ENCODE measurements at places on chromosomes 6 and 20. TPM values are rescaled to one million over a fixed set of nuclear protein-coding genes. Genes with fewer than 3 reads are reported as not detected.
A peak's percentile ranks its signal among the peaks of the same experiment; 100 is the strongest.

DNA sequence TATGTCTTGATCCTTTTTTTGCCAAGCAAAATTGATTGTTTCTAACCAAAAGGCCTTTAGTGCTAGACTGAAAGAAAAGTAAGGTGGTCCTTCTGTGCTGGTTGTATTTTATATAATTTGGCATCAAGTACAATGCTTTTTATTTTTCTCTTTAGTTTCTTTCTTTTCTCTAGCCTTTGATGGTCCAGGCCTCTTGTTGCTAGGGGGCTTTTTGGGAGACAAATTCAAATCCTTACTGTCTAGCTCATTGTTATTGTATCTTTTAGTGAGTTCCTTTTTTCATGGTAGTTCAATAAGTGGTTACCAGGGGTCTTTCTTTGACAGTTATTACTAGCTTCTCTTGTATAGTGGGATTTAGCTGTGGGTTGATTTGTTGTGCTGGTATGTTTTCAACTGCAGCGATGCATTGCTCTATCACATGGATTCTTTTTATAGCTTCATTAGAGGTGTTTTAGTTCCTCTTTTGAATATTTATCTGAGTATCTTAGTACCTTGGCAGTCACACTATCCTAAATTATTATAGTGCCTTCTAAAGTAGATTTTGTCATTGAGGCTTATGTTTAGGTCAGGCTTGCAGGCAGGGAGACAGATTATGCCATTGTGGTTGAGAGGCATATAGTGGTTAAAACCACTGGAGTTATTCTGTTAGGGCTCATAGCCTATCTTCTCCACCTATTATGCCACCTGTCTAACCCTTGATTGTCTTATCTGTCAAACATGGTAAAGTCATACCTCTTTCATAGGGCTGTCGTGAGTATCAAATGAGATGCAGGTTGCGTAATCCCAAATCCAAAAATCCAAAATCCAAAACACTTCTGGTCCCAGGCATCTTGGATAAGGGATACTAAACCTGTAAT lies 49.5 kb downstream of the KCNS1 start:
- no peak for DNase-seq

Gene PM20D2
- total RNA-seq, result 27.6 TPM

- DNase-seq, result no peak
These were observed 2.5 kb upstream of the NPBWR2 start for GRCh38 chr20:64109831-64110391.

- no peak for DNase-seq
These were observed 194.3 kb upstream of the PROKR2 start for GRCh38 chr20:5511082-5511481.

GRCh38 chr6:134873500-134874388 lies 76.2 kb downstream of the ALDH8A1 start:
- no peak for DNase-seq

DNA sequence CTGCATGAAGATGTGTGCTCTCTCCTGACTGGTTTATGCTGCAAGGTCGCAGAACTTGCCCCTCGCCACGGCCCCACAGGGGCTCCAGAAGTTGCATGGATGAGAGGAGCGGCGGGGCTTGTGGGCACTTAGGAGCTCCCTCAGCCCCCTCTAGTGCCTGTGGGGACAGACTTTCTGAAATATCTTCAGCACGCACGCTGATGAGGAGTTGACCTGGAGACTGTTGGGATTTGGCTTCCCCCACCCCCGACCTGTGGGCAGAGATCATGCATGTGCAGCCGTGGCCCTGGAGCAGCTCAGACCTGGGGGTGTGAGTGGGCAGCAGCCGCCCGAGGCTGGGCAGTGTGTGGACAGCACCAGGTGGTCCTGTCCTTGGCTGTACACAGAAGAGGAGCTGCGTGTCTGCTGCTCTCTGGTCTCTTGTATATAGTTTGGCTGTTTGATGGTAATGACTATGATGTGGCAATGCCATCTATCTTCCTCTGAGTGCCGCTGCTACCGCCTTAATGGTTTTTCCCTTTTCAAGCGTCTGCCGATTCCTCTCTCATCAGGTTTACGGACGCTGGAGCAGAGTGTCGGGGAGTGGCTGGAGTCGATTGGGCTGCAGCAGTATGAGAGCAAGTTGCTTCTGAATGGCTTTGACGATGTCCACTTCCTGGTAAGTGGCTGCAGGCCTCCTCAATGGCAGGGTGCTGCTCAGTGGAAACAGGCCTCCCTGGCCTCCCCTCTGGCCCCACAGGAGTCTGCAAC lies 81.4 kb downstream of the TCP11 start:
- no peak for DNase-seq

- DNase-seq, result no peak
These were observed 18.7 kb downstream of the ASF1A start for GRCh38 chr6:118912646-118913045.

DNA sequence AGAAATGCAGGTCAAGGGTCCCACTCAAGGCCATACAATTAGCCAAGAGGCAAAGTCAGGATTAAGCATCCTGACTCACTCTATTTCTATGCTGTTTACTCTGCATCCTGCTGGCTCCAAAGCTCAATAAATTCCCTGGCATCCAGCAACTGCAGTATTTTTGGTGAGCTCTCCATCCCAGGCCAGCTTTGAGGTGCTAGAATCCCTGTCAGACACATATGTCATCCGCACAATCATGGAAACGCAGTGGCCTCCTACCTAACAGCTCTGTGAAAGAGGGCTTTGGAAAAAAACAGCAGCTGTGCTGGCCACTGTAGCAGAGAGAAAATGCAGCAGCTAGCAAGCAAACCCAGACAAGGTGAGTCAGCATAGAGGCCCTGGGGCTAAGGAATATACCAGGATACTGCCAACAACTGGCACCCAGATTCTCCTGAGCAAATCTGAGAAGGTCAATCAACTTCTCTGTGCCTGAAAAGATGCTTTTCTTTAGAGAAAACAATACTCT lies 58.4 kb downstream of the ANKEF1 start:
- no peak for DNase-seq

- DNase-seq, result no peak
These were observed 19.8 kb downstream of the XKR7 start for GRCh38 chr20:31987744-31988143.

DNA sequence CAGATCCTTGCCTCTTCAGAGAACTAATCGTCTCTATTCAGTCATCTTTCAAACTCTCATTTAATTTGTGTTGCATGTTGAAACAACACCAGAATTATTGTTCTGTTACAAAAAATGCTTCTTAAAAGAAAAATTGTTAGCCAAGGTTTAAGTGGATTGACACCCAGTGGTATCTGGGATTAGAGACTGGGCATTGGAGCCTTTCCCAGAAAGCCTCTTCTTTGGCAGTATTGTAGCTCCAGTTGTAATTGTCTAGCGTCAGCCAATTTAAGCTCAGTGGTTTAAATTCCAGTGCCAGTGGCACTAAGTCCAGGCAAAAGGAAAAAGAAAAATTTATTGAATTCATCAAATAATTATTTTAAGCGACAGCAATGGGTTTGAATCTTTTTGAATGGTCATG lies 801 bp downstream of the CCDC28A start:
- peak; percentile 32 for DNase-seq

- no peak for DNase-seq
These were observed 27.4 kb downstream of the KCNQ5 start for GRCh38 chr6:72649032-72649984.

GRCh38 chr6:11971154-11971553 lies 41.0 kb upstream of the HIVEP1 start:
- no peak for DNase-seq

DNA sequence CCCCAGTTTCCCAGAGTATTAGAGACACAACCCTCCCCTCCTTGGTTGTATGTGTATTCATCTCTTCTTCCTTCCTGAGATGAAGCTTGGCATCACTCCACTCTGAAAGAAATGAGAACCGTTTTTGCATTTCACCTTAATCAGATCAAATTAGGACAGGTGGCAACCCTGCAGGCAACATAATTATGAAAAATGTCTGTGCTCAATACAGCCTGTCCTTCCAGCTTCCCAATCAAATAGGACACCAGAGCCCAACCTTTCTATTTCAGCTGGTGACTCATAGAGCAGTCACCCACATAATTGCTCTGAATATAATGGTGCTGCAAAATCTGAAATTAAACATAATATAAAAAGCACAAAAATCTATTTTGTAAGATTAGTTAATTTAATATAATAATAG lies 310.2 kb upstream of the AGPAT4 start:
- DNase-seq, result no peak

Gene SULF2
- total RNA-seq, result 24.0 TPM

DNA sequence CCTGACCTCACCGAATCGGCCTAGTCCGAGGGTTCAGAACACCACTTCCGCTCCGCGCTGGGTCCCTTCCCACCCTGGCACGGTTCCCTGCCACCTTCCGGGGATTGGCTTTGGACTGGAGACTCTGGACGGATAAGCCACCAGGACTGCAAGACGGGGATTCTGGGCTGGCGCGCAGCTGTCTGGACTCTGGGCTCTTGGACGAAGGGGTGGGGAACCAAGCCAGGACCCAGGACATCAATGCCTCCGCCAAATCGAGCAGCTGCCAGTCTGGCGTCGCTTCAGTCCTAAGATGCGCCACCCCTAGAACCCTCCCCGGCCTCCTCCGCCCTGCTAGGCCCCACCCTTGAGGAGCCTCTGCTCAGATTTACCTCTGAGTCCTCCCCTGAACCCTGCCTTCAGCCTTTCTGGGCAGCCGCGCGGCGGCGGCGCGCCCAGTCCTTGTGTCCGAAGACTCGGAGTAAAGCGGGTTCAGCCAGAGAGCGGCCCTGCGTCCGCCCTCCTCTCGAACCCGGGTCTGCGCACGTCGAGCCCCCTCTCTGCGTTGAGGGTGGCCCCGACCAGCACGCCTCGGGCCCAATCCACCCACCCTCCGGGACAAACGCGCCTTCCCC lies 1.2 kb downstream of the KCNK17 start:
- DNase-seq, result no peak

Gene C6orf89
- 17.8 TPM for total RNA-seq

Gene FOXF2
- not detected for total RNA-seq

DNA sequence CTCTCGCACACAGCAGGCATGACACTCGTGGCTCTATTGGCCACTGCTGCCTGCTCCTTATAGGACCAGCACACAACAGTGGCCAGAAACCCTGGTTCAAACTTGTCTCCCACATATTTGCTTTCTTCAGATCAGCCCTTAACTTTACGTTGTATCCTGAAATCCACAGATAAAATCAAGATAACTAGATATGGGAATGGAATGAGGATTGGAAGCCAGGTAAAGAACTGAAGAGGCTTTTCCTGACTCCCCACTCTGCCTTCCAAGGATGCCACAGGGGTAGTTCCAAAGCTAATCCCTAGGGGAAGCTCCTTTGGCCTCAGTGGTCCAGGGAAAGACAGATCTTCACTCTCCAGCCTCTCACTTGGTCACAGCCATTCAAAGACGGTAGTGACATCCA lies 86.5 kb downstream of the INSM1 start:
- DNase-seq, result no peak

- DNase-seq, result no peak
These were observed 96.7 kb downstream of the EDN1 start for GRCh38 chr6:12386816-12387215.

DNA sequence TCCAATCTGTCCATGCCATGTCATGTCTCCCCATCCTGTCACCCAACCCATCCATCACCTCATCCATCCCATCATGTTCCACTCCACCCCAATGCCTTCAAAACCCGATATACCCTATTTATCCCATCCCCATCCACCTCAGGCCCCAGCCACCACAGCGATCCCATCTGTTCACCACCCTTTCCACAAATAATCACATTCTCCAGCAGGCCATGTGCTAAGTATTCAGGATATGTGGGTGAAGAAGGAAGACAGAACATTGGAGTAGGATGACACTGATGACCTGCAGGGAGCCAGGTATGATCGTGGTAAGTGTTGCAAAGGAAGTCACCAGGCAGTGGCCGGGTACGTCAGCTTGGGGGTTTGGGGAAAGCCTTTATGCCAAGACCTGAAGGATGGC lies 48.8 kb downstream of the NPEPL1 start:
- DNase-seq, result no peak

- DNase-seq, result no peak
These were observed 42.2 kb downstream of the CDH26 start for GRCh38 chr20:60000271-60001042.

DNA sequence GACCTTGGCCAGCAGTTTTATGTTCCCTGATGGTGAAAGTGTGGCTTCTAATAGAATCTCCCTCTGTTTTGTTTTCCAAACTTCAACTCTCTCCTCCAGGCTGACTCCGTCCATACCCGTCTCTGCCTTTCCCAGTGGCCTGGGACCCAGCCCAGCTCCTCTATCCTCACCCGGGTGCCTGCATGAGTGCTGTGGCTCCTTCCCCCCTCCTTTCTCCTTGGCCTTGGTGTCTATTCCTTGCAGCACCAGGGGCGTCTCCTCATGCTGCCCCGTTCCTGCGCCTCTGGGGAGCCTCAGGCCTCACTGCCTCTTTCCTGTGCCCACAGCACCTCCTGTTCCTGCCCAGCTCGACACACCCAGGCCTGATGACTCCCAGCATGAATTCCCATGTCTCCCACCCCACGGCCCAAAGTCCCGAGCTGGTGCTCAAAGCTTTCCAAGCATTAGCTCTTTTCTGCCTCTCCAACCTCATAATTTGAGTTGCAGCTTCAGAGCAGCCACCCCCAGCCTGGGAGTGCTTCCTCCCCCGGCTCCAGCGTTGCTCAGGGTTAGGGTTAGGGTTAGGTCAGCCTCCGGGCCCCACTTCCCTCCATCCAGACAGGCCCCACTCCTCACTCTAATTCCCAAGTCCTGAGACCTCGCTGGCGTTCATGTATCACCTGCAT lies 56.3 kb upstream of the AFDN start:
- DNase-seq, result no peak

- no peak for DNase-seq
These were observed 22.0 kb downstream of the ZNF341 start for GRCh38 chr20:33753763-33754162.

- no peak for DNase-seq
These were observed 18.6 kb downstream of the CMTR1 start for GRCh38 chr6:37451441-37452193.

All from neural progenitor cell (in vitro differentiated cells).